ENCODE measurements at places on chromosomes 1 and 21. TPM values are rescaled to one million over a fixed set of nuclear protein-coding genes. Genes with fewer than 3 reads are reported as not detected.

FLG2 gene
- total RNA-seq, result not detected

DISP1 gene
- total RNA-seq, result 17.5 TPM

DNA sequence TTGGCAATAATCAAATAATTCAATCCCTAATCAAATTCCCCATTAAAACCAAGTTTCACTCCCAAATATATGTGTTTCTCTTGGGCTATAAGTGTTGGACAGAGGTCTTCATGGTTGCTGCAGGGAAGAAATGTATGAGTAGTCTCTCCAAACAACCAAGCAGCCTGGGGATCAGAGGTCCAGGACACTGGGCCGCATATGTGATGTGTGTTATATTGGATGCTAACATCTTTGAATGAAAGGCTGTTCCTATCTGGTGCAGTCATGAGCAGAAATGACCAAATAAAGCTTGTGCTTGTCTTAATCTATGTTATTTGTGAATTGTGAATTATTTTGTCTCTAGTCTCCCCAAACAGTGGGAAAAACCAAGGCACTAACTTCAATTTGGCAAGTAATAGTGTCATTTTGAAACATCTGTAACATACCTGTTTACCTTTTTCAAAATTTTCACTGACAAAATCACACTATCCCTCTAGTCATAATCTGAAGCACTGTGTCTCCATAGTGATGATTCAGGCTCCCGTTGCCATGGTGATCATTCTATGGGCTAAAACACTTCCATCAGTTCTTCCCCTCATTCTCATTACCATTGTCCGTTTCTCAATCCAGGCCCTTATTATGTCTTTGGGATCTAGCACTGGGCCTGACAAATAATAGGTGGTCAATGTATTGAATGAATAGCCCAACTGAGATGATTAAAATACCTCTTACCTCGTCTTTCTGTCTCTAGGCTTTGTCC, 12.5 kb upstream of the TADA1 start:
- peaks cover 8% of the 10 kb centered on the region for H3K27me3 ChIP-seq
- DNase-seq, result no peak
- H3K36me3 ChIP-seq, result no peaks in the 10 kb centered on the region

- H3K4me1 ChIP-seq, result peaks cover 17% of the 10 kb centered on the region
- H3K36me3 ChIP-seq, result no peaks in the 10 kb centered on the region
- DNase-seq, result no peak
Observed at GRCh38 chr1:246583056-246583440, 16.8 kb downstream of the CNST start.

- no peaks in the 10 kb centered on the region for H3K4me1 ChIP-seq
- no peaks in the 10 kb centered on the region for H3K36me3 ChIP-seq
- no peak for DNase-seq
Observed at GRCh38 chr1:31951276-31951675, 13.1 kb upstream of the PTP4A2 start.

DNA sequence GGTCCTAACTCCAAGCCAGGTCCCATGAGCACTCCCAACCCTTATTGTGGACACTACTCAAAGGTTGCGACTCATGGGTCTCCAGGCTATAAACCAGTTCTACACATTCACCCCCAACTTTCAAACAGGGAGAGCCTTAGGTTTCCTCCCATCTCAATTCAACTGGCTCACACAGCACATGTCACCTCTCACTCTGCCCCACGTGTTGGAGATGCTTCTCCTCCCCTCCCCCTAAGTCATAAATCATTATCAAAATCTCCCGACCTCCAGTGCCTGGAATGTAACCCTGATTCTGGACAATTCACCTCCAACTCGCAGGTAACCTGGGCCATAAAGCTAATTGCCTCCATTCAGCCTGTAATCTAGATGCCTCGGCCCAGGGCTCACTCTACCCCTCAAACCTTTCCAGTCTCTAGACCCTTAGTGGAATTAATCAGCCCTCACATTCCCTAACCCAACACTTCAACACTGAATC, 595 bp downstream of the AK2 start:
- peak overlapping the region; percentile 86 for H3K27ac ChIP-seq
- H3K4me3 ChIP-seq, result peak overlapping the region; percentile 90
- H3K27me3 ChIP-seq, result no peaks in the 10 kb centered on the region
- H3K36me3 ChIP-seq, result no peaks in the 10 kb centered on the region
- peaks cover 29% of the 10 kb centered on the region for H3K4me1 ChIP-seq

- H3K27ac ChIP-seq, result peak overlapping the region; percentile 19
- no peak for DNase-seq
- H3K36me3 ChIP-seq, result no peaks in the 10 kb centered on the region
Observed at GRCh38 chr1:8560611-8561544, 243.0 kb downstream of the SLC45A1 start.

DNA sequence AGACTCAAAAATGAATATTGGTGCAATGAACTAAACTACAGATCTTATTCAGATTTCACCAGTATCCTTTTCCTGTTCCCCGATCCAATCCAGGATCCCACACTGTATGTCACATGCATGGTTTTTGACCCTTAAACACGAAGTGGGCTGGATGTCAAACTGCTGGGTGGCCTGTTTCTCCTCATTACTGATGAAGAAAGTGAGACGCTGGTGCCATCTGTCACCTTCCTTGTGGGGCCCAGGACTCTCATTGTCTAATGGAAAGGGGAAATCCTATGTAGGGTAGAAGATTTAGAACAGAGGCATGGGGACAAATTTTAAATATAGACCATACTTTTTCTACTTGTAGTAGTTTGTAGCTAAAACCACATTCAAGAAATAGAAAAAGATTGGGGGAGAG, 56.2 kb downstream of the DISC1 start:
- no peak overlapping the region for H3K27ac ChIP-seq
- H3K4me3 ChIP-seq, result no peak overlapping the region
- no peaks in the 10 kb centered on the region for H3K27me3 ChIP-seq
- H3K36me3 ChIP-seq, result no peaks in the 10 kb centered on the region
- no peak for DNase-seq

AIRE gene
- total RNA-seq, result 0.25 TPM

DNA sequence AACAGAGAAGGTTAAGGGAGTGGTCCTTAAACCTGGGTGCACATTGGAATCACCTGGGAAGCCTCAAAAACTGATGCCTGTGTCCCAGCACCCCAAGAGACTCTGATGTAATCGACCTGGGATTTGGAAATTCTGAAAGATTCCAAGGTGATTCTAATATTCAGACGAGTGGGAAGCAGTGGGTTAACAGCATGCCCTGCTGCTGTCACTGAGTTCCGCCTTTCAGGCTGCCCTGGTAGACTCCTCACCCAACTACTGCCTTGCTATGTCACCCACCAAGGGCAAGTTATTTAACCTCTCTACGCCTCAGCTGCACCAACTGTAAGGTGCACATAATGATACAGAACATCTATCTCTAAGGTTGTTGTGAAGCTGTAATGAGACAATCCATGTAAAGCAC, 59.2 kb downstream of the CD34 start:
- no peaks in the 10 kb centered on the region for H3K36me3 ChIP-seq
- no peaks in the 10 kb centered on the region for H3K27me3 ChIP-seq

GRCh38 chr1:112957133-112957812, 1.3 kb upstream of the SLC16A1 start:
- H3K36me3 ChIP-seq, result no peaks in the 10 kb centered on the region
- H3K27ac ChIP-seq, result no peak overlapping the region
- peak; percentile 63 for DNase-seq
- H3K4me3 ChIP-seq, result peak overlapping the region; percentile 81
- H3K27me3 ChIP-seq, result no peaks in the 10 kb centered on the region

DNA sequence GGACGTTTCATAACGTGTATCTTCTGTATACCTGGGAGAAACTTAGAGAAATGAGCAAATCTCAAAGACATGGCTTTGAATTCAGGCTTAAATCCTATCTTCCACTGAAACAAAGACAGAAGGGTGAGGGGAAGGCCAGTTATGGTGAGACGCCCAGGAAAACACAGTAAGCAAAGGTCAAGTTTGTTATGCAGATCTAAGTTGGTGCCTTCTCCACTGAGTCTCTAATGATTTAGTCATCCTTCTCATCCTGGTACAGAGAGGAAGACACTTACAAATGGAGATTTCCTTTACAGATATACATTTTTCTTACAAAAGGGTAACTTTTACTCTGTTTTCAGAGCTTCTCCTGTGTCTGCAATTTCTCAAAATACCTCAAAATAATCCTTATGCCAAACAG, 64.4 kb downstream of the MAP3K7CL start:
- H3K4me3 ChIP-seq, result no peak overlapping the region
- peaks cover 3% of the 10 kb centered on the region for H3K4me1 ChIP-seq
- no peak for DNase-seq
- H3K27ac ChIP-seq, result no peak overlapping the region
- H3K36me3 ChIP-seq, result no peaks in the 10 kb centered on the region

TFF2 gene
- total RNA-seq, result not detected

DNA sequence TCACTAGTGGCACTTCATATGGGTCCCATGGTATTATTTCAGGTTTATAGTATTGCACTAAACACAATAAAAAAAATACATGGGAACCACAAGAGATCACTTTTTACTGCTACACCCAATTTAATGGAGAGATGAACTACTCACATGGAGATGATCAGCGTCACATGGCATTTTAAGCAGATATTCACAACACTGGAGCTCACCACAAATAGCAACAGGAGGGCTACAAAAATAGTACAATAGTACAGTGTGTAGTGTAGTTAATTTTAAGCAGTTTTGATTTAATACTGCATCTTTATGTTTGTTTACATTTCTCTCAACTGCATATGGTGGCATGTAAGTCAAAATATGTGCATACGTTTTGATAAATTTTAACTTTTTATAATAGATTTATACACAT, 31.0 kb downstream of the SNX7 start:
- H3K4me3 ChIP-seq, result no peak overlapping the region
- no peak overlapping the region for H3K27ac ChIP-seq
- no peaks in the 10 kb centered on the region for H3K36me3 ChIP-seq
- H3K27me3 ChIP-seq, result no peaks in the 10 kb centered on the region

PHLDA3 gene
- total RNA-seq, result 25.6 TPM

DNA sequence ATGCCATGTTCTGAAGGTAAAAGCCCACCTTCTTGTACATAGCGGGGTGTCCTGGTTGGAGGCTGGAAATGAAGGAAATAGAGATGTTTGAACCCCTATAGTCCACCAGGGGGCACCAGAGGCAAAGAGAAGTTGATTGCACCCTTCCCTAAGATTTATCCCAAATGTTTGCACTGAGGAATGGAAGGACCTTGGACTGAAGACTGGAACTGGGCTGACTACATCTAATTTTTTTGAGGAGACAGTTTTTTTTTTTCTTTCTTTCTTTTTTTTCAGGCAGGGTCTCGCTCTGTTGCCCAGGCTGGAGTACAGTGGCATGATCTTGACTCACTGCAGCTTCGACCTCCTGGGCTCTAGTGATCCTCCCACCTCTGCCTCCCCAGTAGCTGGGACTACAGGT, 55.3 kb upstream of the EIF4G3 start:
- H3K36me3 ChIP-seq, result no peaks in the 10 kb centered on the region
- H3K27ac ChIP-seq, result no peak overlapping the region

FCGR3A gene
- total RNA-seq, result 41.7 TPM

DNA sequence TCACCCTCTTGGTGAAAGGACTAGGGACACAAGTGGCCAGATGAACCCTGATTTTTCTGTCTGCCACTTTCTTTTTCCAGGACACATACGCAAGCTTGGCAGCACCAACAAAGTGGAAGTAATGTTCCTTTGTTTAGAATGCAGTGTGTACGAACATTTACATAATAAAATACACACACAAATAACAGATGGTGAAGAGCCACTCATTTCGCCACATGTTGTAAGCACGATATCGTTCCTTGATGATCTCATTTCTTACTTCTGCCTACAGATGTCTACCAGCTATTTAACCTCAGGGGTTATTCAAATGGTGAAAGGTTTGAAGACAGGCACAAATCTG, 670.2 kb upstream of the CXADR start:
- no peaks in the 10 kb centered on the region for H3K27me3 ChIP-seq
- H3K36me3 ChIP-seq, result no peaks in the 10 kb centered on the region
- H3K4me3 ChIP-seq, result no peak overlapping the region
- DNase-seq, result no peak
- no peak overlapping the region for H3K27ac ChIP-seq
- H3K4me1 ChIP-seq, result no peaks in the 10 kb centered on the region

GRCh38 chr1:245197121-245197520, 42.3 kb downstream of the KIF26B start:
- H3K4me1 ChIP-seq, result no peaks in the 10 kb centered on the region
- no peak overlapping the region for H3K4me3 ChIP-seq
- no peak overlapping the region for H3K27ac ChIP-seq
- no peaks in the 10 kb centered on the region for H3K27me3 ChIP-seq

GRCh38 chr1:82919837-82920236, 1079.1 kb downstream of the TTLL7 start:
- no peak overlapping the region for H3K4me3 ChIP-seq
- no peaks in the 10 kb centered on the region for H3K27me3 ChIP-seq
- H3K36me3 ChIP-seq, result no peaks in the 10 kb centered on the region
- no peaks in the 10 kb centered on the region for H3K4me1 ChIP-seq

GRCh38 chr1:63108206-63108605, 214.2 kb upstream of the FOXD3 start:
- H3K36me3 ChIP-seq, result no peaks in the 10 kb centered on the region
- H3K27ac ChIP-seq, result no peak overlapping the region
- H3K4me1 ChIP-seq, result no peaks in the 10 kb centered on the region
- DNase-seq, result no peak
- H3K4me3 ChIP-seq, result no peak overlapping the region

DNA sequence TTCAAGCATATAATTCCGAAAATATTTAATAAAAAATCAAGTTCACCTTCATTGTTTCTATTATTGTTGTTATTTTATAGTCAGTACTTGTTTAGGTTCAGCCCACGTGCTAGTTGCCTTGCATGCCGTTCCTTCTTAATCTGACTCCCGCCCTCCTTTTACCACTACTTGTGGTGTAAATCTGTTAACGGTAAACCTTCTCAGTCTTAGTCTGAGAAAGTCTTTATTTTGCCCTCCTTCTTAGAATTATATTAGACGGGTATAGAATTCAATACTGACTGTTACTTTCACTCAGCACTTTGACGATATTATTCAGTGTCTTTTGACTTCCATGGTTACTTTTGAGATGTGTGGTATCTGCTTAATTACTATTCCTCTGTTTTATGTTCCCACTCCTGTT, 104.8 kb downstream of the RGL1 start:
- no peaks in the 10 kb centered on the region for H3K27me3 ChIP-seq
- H3K27ac ChIP-seq, result no peak overlapping the region
- peaks cover 39% of the 10 kb centered on the region for H3K36me3 ChIP-seq

GRCh38 chr1:154466921-154467417, 35.0 kb upstream of the TDRD10 start:
- H3K4me1 ChIP-seq, result peaks cover 14% of the 10 kb centered on the region
- H3K27ac ChIP-seq, result no peak overlapping the region
- H3K4me3 ChIP-seq, result no peak overlapping the region
- H3K36me3 ChIP-seq, result peaks cover 2% of the 10 kb centered on the region
- DNase-seq, result peak; percentile 46
- H3K27me3 ChIP-seq, result no peaks in the 10 kb centered on the region

RPE65 gene
- total RNA-seq, result not detected

GRCh38 chr21:41061701-41062100, 106.3 kb upstream of the BACE2 start:
- H3K27me3 ChIP-seq, result no peaks in the 10 kb centered on the region
- no peaks in the 10 kb centered on the region for H3K36me3 ChIP-seq
- H3K27ac ChIP-seq, result no peak overlapping the region
- H3K4me1 ChIP-seq, result no peaks in the 10 kb centered on the region

GRCh38 chr1:65209005-65209885, 61.2 kb downstream of the AK4 start:
- no peaks in the 10 kb centered on the region for H3K27me3 ChIP-seq
- H3K36me3 ChIP-seq, result no peaks in the 10 kb centered on the region

All from kidney (tissue), 22 donors.